ENCODE measurements at places on chromosomes 5 and 9.

DNA sequence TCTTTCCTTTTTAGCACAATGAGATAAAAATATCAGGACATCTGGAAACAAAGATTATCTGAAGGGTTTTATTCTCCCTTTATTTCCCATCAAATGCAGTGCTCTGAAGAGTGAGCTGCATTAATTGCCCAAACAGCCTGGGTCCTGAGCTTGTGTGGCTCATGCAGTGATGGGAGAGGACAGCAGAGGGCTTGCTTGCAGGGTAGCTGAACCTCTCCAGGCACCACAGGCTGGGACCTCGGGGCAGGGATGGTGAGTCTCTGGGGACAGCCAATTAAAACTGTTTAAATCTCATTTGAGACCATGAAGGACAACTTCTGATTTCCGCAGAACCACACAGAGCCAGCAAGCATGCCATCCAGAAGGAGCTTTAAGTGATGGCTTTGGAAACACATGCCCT is 71.2 kb downstream of the PLAC8L1 start:
- no peak for DNase-seq

- DNase-seq, result no peak
Observed at GRCh38 chr5:33877449-33877848, 14.3 kb downstream of the ADAMTS12 start.

- no peak for DNase-seq
Observed at GRCh38 chr9:78009186-78009585, 22.4 kb downstream of the GNAQ start.

- DNase-seq, result no peak
Observed at GRCh38 chr9:80556631-80557030, 984.9 kb downstream of the TLE4 start.

DNA sequence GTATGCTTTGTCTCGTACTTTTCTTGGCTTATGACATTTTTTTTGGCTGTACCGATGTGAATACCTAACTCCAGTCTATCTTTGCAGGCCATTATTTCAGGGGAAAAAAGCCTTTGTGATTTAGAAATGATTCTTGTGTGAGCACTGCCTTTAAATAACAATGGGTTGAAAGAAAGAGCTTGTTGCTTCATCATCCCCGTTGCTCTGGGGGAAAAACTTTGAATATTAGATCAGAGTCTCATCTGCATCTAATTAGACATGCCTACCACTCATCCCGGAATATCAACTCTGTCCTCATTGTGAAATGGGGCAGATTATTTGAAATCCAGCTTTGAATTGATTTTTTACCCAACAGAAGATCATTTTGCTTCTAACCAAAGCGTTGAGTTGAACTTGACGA is 13.5 kb downstream of the CXCL14 start:
- DNase-seq, result no peak

GRCh38 chr9:82939451-82939850 is 123.5 kb downstream of the RASEF start:
- DNase-seq, result no peak

GRCh38 chr9:36813154-36813553 is 220.9 kb downstream of the PAX5 start:
- no peak for DNase-seq

DNA sequence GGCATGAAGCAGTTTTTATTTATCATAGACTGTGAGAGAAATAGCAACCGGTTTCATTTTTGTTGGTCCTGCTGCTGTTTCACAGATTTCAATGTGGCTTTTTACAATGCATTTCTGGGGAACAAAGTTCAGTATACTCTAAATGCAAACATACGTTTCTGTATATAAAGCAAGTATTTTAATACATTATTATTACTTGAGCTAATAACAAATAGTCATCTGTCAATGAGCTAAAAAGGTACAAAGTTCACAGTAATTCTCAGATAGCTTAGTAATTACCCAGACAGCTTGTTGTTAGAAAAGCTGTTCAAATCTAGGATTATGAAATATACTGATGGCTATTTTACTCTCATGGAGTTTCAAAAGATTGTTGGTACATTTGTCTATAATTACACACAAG is 50.8 kb downstream of the PBX3 start:
- no peak for DNase-seq

- no peak for DNase-seq
Observed at GRCh38 chr5:135811007-135811406, 23.5 kb upstream of the SLC25A48 start.

GRCh38 chr5:165616490-165617405 is 2111.3 kb downstream of the MAT2B start:
- no peak for DNase-seq

GRCh38 chr5:141753971-141754713 is 72.1 kb upstream of the ARAP3 start:
- no peak for DNase-seq

DNA sequence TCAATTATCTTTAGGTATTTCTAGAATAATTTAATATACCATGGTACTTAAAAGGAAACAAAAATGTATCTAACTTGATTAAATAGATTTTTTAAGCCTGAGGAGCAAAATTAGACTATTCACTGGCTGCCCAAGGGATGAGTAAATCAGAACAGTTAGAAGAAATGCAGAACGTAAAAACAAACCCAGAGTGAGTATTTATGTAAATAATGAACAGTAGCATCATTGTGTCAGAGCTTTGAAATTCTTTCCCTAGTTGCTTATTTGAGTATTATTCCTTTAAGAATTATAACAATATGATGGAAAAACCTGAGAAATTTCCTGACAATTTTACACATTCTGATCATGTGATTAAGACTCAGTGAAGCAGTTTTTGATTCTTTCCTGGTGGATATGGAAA is 200.9 kb downstream of the GDNF start:
- no peak for DNase-seq

DNA sequence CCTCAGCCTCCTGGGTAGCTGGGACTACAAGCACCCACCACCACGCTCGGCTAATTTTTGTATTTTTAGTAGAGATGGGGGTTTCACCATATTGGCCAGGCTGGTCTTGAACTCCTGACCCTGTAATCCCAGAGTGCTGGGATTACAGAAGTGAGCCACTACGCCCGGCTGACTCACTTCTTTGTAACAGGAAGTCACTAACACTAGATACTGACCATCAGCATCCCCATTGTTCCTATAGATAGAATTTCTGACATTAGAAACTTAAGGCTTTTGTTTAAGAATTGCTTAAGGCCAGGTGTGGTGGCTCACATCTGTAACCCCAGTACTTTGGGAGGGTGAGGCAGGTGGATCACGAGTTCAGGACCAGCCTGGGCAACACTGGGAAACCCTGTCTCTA is 42.2 kb downstream of the LEAP2 start:
- no peak for DNase-seq

- no peak for DNase-seq
Observed at GRCh38 chr9:110213413-110214044, 5.6 kb upstream of the C9orf152 start.

- DNase-seq, result no peak
Observed at GRCh38 chr9:93255994-93256877, 72.3 kb downstream of the WNK2 start.

GRCh38 chr5:5209089-5209488 is 69.0 kb downstream of the ADAMTS16 start:
- no peak for DNase-seq

DNA sequence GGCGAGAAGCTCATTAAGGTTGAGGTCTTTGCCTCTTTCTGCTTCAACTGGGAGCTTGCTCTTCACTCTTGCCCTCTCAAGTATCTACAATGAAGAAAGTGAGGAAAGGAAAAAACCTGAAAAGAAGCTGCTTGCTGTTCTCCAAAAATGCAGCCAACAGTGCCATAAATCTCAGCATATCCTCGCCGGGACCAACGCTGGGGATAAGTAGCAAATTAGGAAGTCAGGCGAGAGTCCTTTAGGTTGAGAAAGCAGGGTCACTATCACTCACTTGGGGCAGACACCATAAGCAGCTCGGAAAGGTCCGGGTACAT is 399 bp downstream of the NUP155 start:
- no peak for DNase-seq

GRCh38 chr9:115328228-115328627 is 210.3 kb upstream of the TNC start:
- no peak for DNase-seq

All from stimulated activated CD8-positive, alpha-beta memory T cell treated with anti-CD3 and anti-CD28 coated beads, Interleukin-7, amount 100 ng/mL, for 1 hour (primary cell).